ENCODE measurements at places on chromosomes 7 and 10.
A peak's percentile ranks its signal among the peaks of the same experiment; 100 is the strongest.

- DNase-seq = no peak
These were observed 107.4 kb downstream of the FAM107B start for GRCh38 chr10:14667280-14667679.

- no peak for DNase-seq
These were observed 904 bp downstream of the R3HCC1L start for GRCh38 chr10:98135222-98135899.

DNA sequence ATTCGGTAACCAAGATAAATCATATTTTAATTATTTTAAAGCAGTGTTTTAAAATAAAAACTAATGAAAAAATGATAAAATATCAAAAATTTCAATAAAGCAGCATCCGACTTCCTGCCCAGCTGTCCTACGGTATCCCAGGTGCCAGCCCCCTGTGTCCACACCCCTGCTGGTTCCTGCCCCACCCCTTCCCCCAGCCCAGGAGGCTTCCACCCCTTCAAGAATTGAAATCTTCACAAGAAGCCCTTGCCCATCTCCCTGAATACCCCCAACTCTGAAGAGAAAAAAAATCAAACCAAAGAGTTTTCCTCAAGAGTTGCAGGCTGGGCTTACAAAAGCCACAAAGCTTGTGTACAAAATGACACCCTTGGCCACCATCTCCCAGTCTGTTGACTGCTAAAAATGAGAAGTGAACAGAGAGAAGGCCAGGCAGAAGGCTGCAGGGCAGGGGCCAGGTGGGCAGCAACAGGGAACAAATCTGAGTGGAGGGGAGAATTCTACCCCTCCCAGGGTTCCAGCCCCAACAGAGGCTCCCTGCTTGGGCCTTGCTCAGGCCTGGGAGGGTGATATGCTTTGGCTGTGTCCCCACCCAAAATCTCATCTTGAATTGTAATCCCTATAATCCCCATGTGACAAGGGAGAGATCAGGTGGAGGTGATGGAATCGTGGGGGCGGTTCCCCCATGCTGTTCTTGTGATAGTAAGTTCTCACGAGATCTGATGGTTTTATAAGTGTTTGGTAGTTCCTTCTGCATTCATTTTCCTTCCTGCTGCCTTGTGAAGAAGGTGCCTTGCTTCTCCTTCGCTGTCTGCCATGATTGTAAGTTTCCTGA, 14.5 kb downstream of the GPRIN2 start:
- no peak for DNase-seq

GRCh38 chr7:46663025-46663424, 742.0 kb upstream of the IGFBP3 start:
- no peak for DNase-seq

- DNase-seq = no peak
These were observed 69.8 kb downstream of the TCF7L2 start for GRCh38 chr10:113019692-113020474.

- DNase-seq = no peak
These were observed 12.3 kb downstream of the DDIT4 start for GRCh38 chr10:72285972-72286521.

DNA sequence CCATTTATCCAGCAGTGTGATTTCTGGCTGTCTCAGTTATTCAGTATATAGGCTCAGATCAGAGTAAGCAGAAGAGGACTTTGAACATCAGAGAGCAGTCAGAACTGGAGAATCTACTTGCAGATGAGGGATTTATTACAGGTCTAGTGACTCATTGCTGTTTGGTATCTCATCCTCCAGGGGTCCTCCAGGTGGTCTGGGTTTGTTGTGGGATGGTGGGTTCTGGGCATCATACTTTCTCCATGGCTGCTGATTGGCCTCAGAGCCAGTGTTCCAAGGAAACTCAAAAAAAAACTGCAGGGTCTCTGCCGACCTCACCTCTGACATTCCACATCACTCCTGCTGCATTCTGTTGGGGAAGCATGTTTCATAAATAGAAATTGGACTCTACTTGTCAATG, 214.8 kb downstream of the CNTNAP2 start:
- no peak for DNase-seq

DNA sequence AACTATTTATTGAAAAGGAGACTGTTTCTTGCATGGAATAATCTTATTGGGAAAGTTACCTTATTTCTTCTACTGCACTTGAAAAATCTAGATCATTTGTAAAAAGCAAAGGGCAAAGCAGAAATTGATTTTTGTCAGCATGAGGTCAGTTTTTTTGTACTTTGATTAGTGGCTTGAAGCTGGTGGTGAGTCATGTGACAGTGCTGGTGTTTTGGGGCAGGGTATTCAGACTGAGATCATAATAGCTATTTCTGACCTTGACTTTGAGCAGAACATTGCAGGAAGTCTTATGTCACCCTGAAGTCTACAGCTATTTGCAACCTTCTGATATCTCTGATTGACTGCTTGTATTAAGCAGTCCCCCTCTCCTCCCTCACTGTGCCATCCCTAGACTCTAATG, 66.3 kb upstream of the SORCS3 start:
- no peak for DNase-seq

- DNase-seq = no peak
These were observed 502.3 kb downstream of the TCERG1L start for GRCh38 chr10:130809181-130809580.

DNA sequence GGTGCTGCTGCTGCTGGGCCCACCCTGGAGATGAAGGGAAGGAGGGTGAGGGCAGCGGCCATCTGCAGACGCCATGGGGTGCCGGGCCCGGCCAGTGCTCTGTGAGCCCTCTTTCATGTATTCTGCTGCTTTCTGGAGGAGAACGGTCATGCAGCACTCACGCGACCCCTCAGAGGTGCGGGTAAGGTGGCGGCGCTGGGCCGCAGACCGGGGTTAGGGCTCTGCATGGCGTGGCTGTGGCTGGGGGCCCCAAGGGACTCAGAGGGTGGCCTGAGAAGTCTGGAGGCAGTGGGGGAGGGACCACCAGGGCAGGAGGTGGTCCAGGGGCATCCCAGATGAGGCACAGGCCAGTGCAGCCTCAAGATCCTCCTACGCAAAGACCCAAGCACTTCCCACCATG, 275.5 kb downstream of the ELFN1 start:
- DNase-seq = no peak

- no peak for DNase-seq
These were observed 56.7 kb downstream of the MTPN start for GRCh38 chr7:135920478-135920877.

GRCh38 chr10:10865303-10865702, 152.4 kb upstream of the CELF2 start:
- no peak for DNase-seq

- DNase-seq = no peak
These were observed 126.3 kb downstream of the MAD1L1 start for GRCh38 chr7:2106440-2106839.

- DNase-seq = no peak
These were observed 70.7 kb upstream of the TNS3 start for GRCh38 chr7:47652591-47652990.

GRCh38 chr10:98309366-98310355, 41.7 kb upstream of the LOXL4 start:
- peak; percentile 72 for DNase-seq

DNA sequence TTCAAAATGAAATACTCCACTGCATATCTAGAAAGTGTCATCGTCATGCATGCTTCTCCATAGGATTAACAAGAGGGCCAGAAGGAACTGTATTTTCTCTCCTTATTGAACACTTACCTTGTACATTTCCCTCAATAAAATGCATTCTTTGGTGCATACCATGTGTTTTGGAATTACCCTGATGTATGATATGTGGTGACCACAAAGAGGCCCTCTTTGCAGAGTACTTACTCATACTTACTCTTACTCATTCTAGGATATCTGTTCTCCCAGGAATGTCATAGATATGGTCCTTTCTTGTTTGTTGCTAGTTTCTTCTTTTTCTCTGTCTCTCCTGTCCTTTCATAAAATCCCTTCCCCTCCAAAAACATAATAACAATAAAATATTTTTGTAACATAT, 1087.1 kb upstream of the POT1 start:
- DNase-seq = no peak

DNA sequence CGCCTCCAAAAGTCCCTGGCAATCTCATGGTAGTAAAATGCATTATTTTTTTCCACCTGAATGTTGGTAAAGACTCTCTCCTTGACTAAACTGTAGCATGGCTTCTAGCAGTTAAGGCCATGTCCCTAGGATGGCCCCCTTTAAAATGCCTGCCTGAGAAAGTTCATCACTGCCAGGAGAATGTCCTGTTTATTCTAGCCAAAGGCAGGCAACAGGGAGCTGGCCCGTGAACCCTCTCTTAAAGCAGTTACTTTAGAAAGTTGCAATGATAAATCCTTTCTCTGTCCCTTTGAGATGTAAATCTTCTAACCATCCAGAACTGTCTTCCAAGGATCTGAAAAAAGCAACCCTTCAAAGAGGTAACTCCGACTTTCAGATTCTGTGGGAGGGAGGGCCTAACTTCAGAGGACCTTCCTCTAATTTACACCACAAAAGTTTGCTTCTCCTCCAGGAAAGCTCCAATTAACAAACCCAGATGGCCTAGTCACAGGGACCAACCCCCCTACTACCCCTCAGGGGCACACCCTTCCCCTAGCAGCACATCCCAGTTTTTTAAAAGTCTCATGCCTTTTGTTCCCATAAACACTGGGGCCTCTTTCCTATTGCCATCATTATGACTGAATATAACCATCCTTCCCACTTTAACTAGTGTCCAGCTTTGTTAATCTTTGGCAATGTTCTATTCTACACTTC, 5.5 kb downstream of the DNTT start:
- DNase-seq = no peak

DNA sequence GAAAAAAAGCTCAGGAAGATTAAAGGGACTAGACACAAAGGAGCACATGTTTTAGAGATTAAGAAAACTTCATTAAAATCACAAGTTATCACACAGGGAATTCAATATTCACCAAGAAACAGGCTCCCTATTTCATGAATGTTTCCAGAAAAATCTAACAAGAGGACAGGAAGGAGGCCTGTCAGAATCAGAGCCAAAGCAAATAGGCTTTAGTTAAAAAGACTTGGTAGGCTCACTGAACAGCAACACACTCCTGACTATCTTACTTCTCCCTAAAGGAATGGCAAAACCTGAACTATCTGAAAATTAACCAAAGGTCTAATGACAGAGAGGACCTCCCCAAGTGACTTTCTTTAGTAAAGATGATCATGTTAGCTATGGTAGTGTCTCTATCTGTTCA, 188.3 kb upstream of the MEOX2 start:
- no peak for DNase-seq

GRCh38 chr10:80612261-80612660, 74.6 kb downstream of the SH2D4B start:
- DNase-seq = peak; percentile 25

DNA sequence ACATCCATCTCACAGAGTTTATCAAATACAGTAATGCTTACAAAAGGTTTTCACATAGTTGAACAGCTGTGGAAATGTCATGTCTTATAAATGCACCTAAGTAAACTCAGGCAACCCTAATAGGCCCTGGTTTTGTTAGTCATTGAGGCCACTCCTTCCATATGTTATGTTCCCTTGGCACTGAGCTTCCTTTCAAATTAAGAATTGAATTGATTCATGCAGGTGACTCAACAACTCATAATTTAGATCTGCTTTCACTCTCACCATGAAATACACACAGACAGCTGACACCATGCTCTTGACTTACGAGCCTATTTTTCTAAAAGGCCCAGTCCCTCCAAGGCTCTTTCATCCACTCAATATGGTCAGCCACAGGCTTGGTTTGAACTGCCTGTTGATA, 476.9 kb downstream of the KCNMA1 start:
- no peak for DNase-seq

DNA sequence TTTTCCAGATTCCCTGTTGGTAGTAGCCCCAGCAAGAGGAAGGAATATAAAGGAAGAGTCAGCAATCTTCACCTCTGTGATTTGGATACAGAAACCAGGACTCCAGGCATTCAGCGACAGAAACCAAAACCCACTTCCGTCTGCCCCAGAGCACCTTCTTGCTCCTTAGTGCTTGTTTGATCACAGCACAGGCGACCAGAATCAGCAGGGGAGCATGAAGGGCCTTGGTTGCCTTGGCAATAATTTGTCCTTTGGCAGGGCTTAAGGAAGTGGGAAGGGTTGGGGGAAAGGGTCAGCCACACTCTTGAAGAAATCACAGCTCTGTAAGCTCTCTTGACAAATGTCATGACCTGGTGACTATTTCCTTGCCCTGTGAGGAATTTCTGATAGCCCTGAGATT, 379.6 kb downstream of the OTUD1 start:
- DNase-seq = no peak

- no peak for DNase-seq
These were observed 569 bp downstream of the CAV1 start for GRCh38 chr7:116525298-116525912.

- no peak for DNase-seq
These were observed 20.5 kb downstream of the GRID1 start for GRCh38 chr10:86345859-86346798.

GRCh38 chr7:64951250-64951848, 39.5 kb downstream of the ZNF117 start:
- DNase-seq = no peak

DNA sequence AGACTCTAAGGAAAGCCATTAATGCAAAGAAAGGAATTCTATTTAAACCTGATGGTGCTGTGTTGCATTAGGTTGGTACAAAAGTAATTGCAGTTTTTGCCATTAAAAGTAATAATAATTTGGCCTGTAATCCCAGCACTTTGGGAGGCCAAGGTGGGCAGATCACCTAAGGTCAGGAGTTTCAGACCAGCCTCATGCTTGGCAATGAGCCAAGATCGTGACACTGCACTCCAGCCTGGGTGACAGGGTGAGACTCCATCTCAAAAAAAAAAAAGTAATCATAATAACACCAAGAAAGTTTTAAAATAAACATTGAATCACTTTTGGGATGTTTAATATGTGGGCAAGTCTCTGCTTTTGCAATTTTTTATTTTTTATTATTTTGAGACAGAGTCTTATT, 107.3 kb upstream of the FRMD4A start:
- no peak for DNase-seq

DNA sequence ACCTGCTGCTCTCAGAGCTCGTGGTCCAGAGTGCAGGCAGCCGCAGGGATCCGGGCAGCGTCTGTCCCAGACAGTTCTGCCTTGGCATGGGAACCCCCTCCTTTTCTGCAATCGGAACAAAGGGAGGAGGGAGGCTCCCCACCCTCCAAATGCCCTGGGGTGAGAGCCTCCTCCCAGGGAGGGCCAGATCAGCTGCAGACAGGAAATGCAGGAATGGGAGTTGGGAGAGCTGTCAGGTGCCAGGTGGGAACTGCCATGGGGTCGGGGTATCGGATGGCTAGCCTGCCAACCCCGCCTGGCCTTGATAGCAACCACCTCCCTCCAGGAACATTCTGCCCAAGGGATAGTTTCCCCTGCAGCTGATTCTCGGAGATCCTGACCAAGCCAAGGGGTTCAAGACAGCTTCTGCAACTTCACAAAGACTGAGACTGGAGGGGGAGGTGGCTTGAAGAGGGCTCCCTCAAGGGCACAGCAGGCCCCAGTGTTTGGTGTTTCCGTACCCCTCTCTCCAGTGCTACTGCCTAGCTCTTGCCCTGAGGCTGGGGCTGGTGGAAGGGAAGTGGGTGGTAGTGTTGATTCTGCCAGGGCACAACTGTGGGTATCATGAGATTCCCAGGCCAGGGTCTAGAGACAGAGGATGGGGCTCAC, at the start of gene CALML5:
Gene CALML5 (minus strand): TSS at position 78 of the 648 bp plus-strand sequence. CDS start 132 bp downstream, outside the sequence.
- no peak for DNase-seq

- DNase-seq = peak; percentile 35
These were observed 101.4 kb upstream of the GLI3 start for GRCh38 chr7:42338231-42338915.

Measured in urinary bladder (tissue), 4 donors.